Activated CD8-positive, alpha-beta T cell treated with anti-CD3 and anti-CD28 coated beads, Interleukin-2, amount 10 ng/mL, durations not matched to agents 7 days and 5 days (primary cell): ENCODE measurements at places on chromosomes 1 and 21. TPM values are rescaled to one million over a fixed set of nuclear protein-coding genes. Genes with fewer than 3 reads are reported as not detected.

GRCh38 chr1:199862047-199862446 is 165.5 kb upstream of the NR5A2 start:
- no peak for DNase-seq
- H3K27ac ChIP-seq: no peak overlapping the region
- H3K36me3 ChIP-seq: no peaks in the 10 kb centered on the region
- H3K4me3 ChIP-seq: no peak overlapping the region

Gene TXNIP
- 195 TPM for total RNA-seq

Gene MAP1LC3C
- not detected for total RNA-seq

- H3K27ac ChIP-seq: peak overlapping the region; percentile 91
- H3K36me3 ChIP-seq: peaks cover 47% of the 10 kb centered on the region
- DNase-seq: peak; percentile 60
- H3K4me1 ChIP-seq: peaks cover 70% of the 10 kb centered on the region
These were observed 730 bp downstream of the CDC42 start for GRCh38 chr1:22053017-22053860.

- no peaks in the 10 kb centered on the region for H3K27me3 ChIP-seq
- no peak for DNase-seq
- no peak overlapping the region for H3K27ac ChIP-seq
- H3K4me1 ChIP-seq: peaks cover 14% of the 10 kb centered on the region
These were observed 41.8 kb downstream of the TTC39A start for GRCh38 chr1:51288578-51288977.

GRCh38 chr1:204408074-204408507 is 3.5 kb downstream of the PPP1R15B start:
- peaks cover 68% of the 10 kb centered on the region for H3K36me3 ChIP-seq
- H3K4me1 ChIP-seq: peaks cover 29% of the 10 kb centered on the region
- DNase-seq: no peak
- H3K27ac ChIP-seq: peak overlapping the region; percentile 66

- no peak for DNase-seq
- no peak overlapping the region for H3K4me3 ChIP-seq
- H3K27me3 ChIP-seq: no peaks in the 10 kb centered on the region
These were observed 67.3 kb upstream of the ADGRL2 start for GRCh38 chr1:81733480-81733879.

DNA sequence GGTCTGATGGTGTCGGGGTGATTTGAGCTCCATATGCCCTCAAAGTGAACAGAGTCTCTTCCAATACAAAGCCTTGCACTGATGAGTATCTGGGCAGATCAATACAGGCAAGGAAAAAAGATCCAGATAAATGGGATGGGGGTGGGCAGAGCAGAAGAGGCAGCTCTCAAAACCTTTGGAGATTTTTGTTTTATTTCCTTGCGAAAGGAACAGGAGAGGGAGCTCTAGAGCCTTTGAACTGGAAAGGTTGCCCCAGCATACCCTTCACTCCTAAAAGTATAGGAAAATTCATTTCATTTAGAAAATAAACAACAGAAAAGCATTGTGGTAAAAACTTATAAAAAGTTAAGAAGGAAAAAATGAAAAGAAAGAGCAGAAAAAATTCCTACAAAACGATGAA is 31.4 kb upstream of the OLIG2 start:
- H3K36me3 ChIP-seq: no peaks in the 10 kb centered on the region
- no peak overlapping the region for H3K27ac ChIP-seq
- H3K4me1 ChIP-seq: no peaks in the 10 kb centered on the region
- no peak overlapping the region for H3K4me3 ChIP-seq
- DNase-seq: no peak
- peaks cover 45% of the 10 kb centered on the region for H3K27me3 ChIP-seq

DNA sequence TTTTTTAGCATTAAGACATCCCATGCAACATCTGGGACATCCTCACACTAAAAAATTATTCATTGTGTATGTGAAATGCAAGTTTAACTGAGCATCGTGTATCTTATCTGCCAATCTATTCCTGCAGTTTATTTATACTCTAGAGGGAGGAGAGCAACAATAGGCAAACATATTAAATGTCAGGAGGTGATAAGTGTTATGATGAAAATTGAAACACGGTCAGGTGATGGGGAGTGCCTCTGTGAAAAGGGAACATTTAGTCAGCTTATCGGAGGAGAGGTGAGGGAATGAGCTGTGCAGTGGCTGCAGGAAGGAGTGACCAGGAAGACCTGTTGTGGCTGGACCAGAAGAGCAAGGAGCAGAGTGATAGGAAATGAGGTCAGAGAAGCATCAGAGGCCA is 775 bp upstream of the EFCAB14 start:
- peak overlapping the region; percentile 77 for H3K27ac ChIP-seq
- H3K4me3 ChIP-seq: peak overlapping the region; percentile 94
- DNase-seq: no peak
- peaks cover 40% of the 10 kb centered on the region for H3K4me1 ChIP-seq

DNA sequence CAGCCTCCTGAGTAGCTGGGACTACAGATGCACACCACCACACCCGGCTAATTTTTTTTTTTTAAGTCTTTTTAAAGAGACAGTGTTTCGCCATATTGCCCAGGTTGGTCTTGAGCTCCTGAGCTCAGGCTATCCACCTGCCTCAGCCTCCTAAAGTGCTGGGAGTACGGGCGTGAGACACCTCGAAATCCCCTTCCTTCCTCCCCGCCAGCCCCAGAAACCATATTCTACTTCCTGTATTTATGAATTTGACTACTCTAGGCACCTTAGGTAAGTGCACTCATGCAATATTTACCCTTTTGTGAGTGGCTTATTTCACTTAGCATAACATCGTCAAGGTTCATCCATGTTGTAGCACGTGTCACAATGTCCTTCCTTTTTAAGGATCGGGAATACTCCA is 6.9 kb upstream of the LRP8 start:
- peak overlapping the region; percentile 23 for H3K27ac ChIP-seq
- peaks cover 22% of the 10 kb centered on the region for H3K4me1 ChIP-seq
- H3K27me3 ChIP-seq: no peaks in the 10 kb centered on the region
- no peak for DNase-seq
- peaks cover 13% of the 10 kb centered on the region for H3K36me3 ChIP-seq

Gene MPL
- total RNA-seq: not detected

DNA sequence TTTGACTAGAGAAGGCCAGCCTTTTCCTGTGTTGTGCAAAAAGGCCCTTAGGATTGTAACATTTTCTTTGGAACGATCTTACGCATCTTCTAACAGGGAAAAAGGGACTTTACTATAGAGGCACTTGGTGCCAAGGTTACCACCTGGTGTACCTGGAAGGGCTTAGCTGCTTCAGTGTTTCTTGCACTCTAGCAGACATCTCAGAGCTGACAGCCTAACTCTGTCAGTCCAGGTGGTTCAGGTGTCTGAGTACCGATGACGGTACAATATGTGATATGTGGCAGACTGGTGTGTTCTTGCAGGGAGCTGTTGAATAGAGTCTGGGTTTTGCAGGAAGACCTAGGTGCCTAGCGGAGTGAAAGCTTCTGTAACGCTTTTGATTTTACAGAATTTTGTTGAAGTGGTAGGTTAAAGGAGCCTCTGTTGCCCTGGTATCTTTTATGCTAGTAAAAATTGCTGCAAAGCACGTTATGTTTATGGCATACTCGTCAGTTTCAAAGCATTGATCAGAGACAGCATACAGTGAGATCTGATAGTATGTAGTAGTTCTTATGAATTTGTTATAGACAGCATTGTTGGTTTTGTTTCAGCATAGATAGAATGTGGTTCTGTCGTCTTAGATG is 1.4 kb downstream of the MAGI3 start:
- no peak overlapping the region for H3K27ac ChIP-seq
- peak overlapping the region; percentile 81 for H3K4me3 ChIP-seq
- H3K36me3 ChIP-seq: peaks cover 3% of the 10 kb centered on the region
- peaks cover 41% of the 10 kb centered on the region for H3K27me3 ChIP-seq

DNA sequence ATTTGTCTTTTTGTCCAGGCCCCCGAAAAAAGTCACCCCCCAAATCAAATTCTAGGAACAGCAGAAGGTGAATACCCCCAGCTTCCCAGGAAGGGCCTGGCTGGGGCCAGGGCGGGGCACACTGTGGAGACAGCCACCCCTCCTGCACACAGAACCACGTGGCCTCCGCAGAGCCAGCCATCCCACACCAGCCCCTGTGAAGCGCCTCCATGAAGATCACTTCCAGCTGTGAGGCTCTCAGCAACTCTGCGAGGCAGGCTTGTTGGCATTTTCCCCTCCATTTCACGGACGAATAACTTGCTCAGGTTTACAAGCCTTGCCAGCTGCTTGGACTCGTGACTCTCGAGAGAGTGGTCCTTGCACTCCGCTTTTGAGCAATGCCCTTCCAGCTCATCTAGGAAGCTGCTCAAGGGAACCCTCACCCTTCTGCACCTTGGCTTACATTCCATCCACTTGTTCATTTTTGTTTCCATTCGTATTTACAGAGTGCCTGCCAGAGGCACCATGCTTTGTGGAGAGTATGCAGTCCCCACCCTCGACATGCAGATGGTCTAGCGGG is 48.2 kb downstream of the SYT6 start:
- no peak overlapping the region for H3K4me3 ChIP-seq
- H3K4me1 ChIP-seq: peaks cover 18% of the 10 kb centered on the region
- no peak for DNase-seq
- no peak overlapping the region for H3K27ac ChIP-seq
- no peaks in the 10 kb centered on the region for H3K36me3 ChIP-seq

GRCh38 chr1:72282271-72283021 is at the start of gene NEGR1:
Gene NEGR1 (minus strand): TSS chr1:72282539.
- H3K4me3 ChIP-seq: peak within 1 kb of the TSS; percentile 70
- peak; percentile 75 for DNase-seq
- H3K27me3 ChIP-seq: peaks cover 28% of the 10 kb centered on the region
- no peaks in the 10 kb centered on the region for H3K36me3 ChIP-seq
- H3K27ac ChIP-seq: no peak within 1 kb of the TSS
- H3K4me1 ChIP-seq: peaks cover 21% of the 10 kb centered on the region

DNA sequence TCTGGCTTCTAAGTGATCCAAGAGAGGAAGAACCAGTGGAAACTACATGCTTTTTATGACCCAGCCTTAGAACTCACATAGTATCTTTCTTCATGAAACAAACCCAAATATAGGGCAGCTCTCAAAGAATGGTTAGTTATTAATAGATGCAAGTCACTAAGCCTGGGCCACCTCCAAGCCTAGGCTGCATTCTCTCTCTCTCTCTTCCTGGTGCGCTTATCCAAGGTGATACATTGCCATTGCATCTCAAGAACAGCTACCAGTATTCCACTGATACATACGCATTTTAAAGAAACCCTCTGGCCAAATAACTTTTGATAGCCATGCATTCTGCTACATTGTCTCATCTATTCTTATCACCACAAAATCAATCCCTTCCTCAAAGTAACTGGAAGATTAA is 455.6 kb upstream of the ADGRL2 start:
- no peak overlapping the region for H3K4me3 ChIP-seq
- H3K4me1 ChIP-seq: no peaks in the 10 kb centered on the region
- no peak overlapping the region for H3K27ac ChIP-seq
- no peaks in the 10 kb centered on the region for H3K27me3 ChIP-seq
- DNase-seq: no peak
- no peaks in the 10 kb centered on the region for H3K36me3 ChIP-seq

Gene YRDC
- total RNA-seq: 17.1 TPM

DNA sequence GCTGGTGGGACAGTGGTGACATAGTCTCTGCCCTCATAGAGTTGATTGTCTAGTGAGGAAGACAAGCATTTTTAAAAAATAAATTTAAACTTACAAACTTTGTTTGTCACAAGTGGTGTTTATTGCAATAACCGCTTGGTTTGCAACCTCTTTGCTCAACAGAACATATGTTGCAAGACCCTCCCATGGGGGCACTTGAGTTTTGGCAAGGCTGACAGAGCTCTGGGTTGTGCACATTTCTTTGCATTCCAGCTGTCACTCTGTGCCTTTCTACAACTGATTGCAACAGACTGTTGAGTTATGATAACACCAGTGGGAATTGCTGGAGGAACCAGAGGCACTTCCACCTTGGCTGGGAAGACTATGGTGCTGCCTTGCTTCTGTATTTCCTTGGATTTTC is 58.4 kb downstream of the LAMC2 start:
- no peak for DNase-seq
- no peaks in the 10 kb centered on the region for H3K4me1 ChIP-seq
- H3K4me3 ChIP-seq: no peak overlapping the region
- H3K36me3 ChIP-seq: no peaks in the 10 kb centered on the region
- no peak overlapping the region for H3K27ac ChIP-seq

GRCh38 chr1:22790232-22791008 is 79.8 kb downstream of the EPHB2 start:
- H3K27ac ChIP-seq: no peak overlapping the region
- peaks cover 2% of the 10 kb centered on the region for H3K27me3 ChIP-seq
- H3K36me3 ChIP-seq: no peaks in the 10 kb centered on the region
- no peak for DNase-seq
- no peak overlapping the region for H3K4me3 ChIP-seq
- no peaks in the 10 kb centered on the region for H3K4me1 ChIP-seq

GRCh38 chr1:178931858-178932551 is 61.1 kb upstream of the ANGPTL1 start:
- H3K27me3 ChIP-seq: no peaks in the 10 kb centered on the region

Gene DNAJC6
- total RNA-seq: 1.4 TPM

- H3K4me1 ChIP-seq: peaks cover 15% of the 10 kb centered on the region
- no peak overlapping the region for H3K4me3 ChIP-seq
- DNase-seq: no peak
These were observed 67.6 kb downstream of the DPYD start for GRCh38 chr1:97853221-97853620.

Gene FAM177B
- total RNA-seq: not detected

DNA sequence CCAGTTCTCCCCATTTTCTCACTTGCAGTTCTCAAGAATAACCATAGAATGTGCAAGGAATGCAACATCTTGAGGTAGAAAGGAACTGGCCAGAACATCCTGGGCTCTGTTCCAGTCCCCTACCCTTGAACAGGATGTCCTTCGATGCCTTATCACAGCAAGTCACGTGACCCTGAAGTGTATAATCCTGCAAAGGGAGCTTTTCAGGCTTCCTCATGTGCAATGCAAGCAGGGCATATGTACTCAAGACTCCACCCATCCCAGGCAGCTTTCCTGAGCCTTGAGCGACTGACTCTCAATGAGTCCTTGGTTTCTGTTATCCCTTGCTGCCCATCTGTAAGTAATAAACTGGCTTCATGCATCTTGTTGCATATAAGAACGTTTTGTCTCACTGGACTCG is 311.0 kb downstream of the MRPL39 start:
- H3K27ac ChIP-seq: no peak overlapping the region
- DNase-seq: no peak
- H3K27me3 ChIP-seq: no peaks in the 10 kb centered on the region
- no peak overlapping the region for H3K4me3 ChIP-seq
- no peaks in the 10 kb centered on the region for H3K36me3 ChIP-seq
- no peaks in the 10 kb centered on the region for H3K4me1 ChIP-seq

DNA sequence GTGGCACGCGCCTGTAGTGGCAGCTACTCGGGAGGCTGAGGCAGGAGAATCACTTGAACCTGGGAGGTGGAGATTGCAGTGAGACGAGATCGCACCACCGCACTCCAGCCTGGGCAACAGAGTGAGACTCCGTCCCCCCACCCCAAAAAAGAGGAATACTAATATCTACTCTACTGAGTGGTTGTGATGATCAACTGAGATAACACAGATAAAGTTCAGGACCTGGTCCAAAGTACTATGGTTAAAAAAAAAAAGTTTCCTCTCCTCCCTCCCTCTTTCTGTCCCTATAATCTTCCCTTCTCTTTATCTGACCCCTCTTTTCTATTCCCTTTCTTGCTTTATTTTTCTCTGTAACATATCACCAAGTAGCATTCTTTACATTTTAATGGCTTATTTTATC is 4.0 kb upstream of the RORC start:
- H3K4me1 ChIP-seq: peaks cover 78% of the 10 kb centered on the region
- H3K27me3 ChIP-seq: peaks cover 3% of the 10 kb centered on the region
- no peaks in the 10 kb centered on the region for H3K36me3 ChIP-seq
